ENCODE measurements at places on chromosomes 2 and 18. TPM values are rescaled to one million over a fixed set of nuclear protein-coding genes. Genes with fewer than 3 reads are reported as not detected.

GRCh38 chr2:10532638-10533101, 84.5 kb upstream of the ODC1 start:
- peaks cover 2% of the 10 kb centered on the region for H3K27me3 ChIP-seq
- no peak overlapping the region for H3K4me3 ChIP-seq
- H3K36me3 ChIP-seq = no peaks in the 10 kb centered on the region
- no peak overlapping the region for H3K27ac ChIP-seq
- no peaks in the 10 kb centered on the region for H3K4me1 ChIP-seq

DNA sequence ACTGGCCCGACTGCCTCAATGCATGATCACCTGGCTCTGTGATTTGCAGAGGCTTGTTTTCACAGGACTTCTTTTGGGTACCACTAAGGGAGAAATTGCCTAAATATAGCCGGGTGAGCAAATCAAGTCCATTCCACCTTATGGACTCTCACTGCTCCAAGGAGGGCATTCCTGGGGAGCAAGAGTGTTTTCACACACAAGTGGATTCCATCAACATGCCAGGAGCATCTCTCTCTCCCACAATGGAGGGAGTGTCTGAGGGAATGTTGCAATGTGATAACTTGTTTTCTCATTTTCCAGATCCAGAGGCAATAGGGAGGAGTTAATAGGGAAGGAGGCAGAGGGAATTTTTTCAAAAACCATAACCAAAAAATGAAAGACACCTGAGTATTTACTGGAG, 250.7 kb downstream of the SATB2 start:
- DNase-seq = no peak
- no peaks in the 10 kb centered on the region for H3K36me3 ChIP-seq
- no peak overlapping the region for H3K27ac ChIP-seq
- H3K27me3 ChIP-seq = no peaks in the 10 kb centered on the region
- no peak overlapping the region for H3K4me3 ChIP-seq

- DNase-seq = peak; percentile 92
- H3K27ac ChIP-seq = no peak overlapping the region
- H3K36me3 ChIP-seq = no peaks in the 10 kb centered on the region
Measured at GRCh38 chr2:189337656-189338055, 103.6 kb upstream of the WDR75 start.

- H3K27me3 ChIP-seq = no peaks in the 10 kb centered on the region
- H3K27ac ChIP-seq = no peak overlapping the region
- H3K36me3 ChIP-seq = no peaks in the 10 kb centered on the region
- no peak overlapping the region for H3K4me3 ChIP-seq
- no peak for DNase-seq
Measured at GRCh38 chr2:81324046-81324445, 1019.5 kb upstream of the LRRTM1 start.

- DNase-seq = peak; percentile 82
- H3K36me3 ChIP-seq = no peaks in the 10 kb centered on the region
- no peak overlapping the region for H3K4me3 ChIP-seq
- no peaks in the 10 kb centered on the region for H3K27me3 ChIP-seq
- H3K4me1 ChIP-seq = peaks cover 7% of the 10 kb centered on the region
- peak overlapping the region; percentile 74 for H3K27ac ChIP-seq
Measured at GRCh38 chr2:223460774-223461211, 141.4 kb downstream of the SCG2 start.

DNA sequence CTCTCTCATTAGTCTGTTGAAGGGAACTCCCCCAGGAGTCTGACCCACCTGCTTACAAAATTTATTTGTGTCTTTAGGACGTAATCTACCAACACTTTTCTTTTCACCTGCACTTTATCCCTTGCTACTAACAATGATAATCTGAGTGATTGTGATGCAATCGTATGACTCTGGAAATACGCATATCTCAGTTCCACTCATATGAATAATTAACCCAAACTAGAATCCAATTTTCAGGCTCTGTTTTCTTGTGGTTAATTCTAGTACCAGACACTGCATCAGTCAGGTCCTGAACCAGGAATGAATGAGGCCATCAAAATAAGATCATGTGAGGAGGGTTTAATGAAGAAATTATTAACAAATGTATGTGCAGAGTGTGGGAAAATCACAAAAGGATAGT, 158.4 kb upstream of the SRD5A2 start:
- H3K27ac ChIP-seq = no peak overlapping the region
- no peaks in the 10 kb centered on the region for H3K27me3 ChIP-seq
- no peaks in the 10 kb centered on the region for H3K36me3 ChIP-seq
- no peak for DNase-seq
- no peak overlapping the region for H3K4me3 ChIP-seq

DNA sequence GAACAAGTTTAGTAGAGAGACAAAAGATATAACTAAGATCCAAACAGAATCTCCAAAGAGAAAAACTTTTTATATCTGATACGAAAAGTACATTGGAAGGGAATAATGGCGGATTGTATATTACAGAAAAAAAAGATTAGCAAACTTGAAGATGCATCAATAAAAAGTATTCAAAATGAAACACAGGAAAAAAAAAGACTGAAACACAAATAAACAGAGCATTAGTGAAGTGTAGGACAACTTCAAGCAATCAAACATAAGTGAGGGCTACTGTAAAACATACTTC, 41.1 kb upstream of the MYCN start:
- no peak overlapping the region for H3K27ac ChIP-seq
- H3K27me3 ChIP-seq = no peaks in the 10 kb centered on the region
- H3K4me1 ChIP-seq = no peaks in the 10 kb centered on the region
- H3K4me3 ChIP-seq = no peak overlapping the region

DNA sequence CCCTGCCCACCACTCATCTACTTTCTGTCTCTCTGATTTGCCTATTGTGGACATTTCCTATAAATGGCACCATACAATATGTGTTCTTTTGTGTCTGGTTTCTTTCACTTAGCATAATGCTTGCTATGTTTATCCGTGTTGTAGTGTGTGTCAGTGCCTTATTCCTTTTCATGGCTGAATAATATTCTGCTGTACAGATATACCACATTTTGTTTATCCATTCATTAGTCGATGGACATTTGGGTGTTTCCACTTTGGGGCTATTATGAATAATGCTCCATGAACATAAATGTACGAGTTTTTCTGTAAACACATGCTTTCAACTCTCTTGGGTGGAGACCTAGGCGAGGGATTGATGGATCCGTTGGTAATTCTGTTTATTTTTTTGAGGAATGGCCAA, 15.6 kb downstream of the ARL4C start:
- no peaks in the 10 kb centered on the region for H3K36me3 ChIP-seq
- H3K4me3 ChIP-seq = no peak overlapping the region
- no peaks in the 10 kb centered on the region for H3K4me1 ChIP-seq
- H3K27me3 ChIP-seq = no peaks in the 10 kb centered on the region

DNA sequence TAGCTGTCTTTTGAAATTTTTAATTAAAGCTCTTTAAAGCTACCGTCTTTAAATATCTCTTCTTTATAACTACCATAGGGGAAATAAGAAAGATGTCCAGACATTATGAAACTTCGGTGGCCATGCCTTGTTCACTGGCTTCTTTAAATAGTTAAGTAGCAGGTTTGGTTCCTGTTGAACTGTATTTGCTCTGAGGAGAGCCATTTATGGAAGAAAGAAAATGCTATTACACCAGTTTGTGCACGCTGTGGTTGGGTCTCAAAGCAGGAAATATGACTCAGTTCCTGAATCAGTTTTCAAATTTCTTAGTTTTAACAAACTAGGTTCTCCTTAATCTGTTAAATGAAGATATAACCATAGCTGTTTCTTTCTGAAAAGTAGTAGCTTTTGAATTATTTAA, 12.2 kb downstream of the ARPC2 start:
- H3K27ac ChIP-seq = no peak overlapping the region
- peaks cover 63% of the 10 kb centered on the region for H3K36me3 ChIP-seq
- no peak overlapping the region for H3K4me3 ChIP-seq
- peak; percentile 87 for DNase-seq
- H3K27me3 ChIP-seq = no peaks in the 10 kb centered on the region
- H3K4me1 ChIP-seq = peaks cover 11% of the 10 kb centered on the region

DNA sequence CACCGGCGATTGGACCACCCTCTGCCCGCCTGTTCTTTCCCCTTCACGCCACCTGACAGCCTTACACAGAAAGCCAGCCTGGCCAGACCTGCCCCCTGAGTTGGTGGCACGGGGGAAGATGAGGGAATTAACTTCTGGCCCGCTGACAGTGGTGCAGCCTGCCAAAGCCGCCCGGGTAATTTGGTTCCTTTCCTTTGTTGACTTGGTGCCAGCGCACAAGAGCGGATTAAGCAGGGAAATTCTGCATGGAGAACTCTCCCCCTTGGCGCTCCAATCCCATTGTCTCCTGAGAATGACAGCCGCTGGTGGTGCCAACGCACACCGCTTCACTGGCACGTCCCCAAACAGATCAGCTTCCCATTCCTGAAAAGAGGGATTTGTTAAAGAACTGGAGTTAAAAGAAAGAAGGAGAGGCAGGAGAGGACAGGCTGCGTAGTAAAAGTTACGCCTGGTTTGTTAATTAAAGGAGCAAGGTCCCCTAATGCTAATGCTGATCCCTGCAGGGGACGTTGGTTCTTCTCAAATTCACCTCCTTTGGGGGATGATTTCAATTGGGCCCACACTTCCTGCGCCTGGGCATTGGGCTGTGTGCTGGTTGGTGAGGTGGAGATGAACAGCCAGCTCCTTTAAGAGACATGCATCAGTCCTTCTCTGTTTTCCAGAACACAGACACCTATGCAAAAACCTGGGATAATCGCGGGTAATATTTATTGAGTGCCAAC, 286.8 kb downstream of the MYCN start:
- no peaks in the 10 kb centered on the region for H3K36me3 ChIP-seq
- H3K4me3 ChIP-seq = no peak overlapping the region
- no peak overlapping the region for H3K27ac ChIP-seq
- H3K27me3 ChIP-seq = no peaks in the 10 kb centered on the region
- no peak for DNase-seq

DNA sequence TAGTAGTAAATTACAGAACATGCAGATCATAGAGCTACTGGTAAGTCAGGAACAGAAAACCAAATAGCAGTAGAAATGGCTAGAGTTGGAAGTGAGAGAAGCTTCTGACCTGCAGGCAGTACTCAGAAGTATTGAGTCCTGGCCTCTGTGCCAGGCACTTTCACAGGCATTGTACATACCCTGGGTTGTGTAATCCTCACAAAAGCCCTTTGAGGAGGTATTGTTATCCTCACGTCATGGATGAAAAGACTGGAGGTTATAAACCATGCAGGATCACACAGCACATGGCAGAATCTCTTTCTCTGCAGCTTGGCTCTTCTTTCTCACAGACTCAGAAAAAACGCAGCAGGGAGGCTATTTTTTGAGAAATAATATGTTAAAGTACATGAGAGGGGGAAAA, 789.3 kb upstream of the FAM98A start:
- no peaks in the 10 kb centered on the region for H3K4me1 ChIP-seq
- no peak overlapping the region for H3K27ac ChIP-seq
- H3K27me3 ChIP-seq = no peaks in the 10 kb centered on the region
- H3K4me3 ChIP-seq = no peak overlapping the region
- no peak for DNase-seq
- no peaks in the 10 kb centered on the region for H3K36me3 ChIP-seq

DNA sequence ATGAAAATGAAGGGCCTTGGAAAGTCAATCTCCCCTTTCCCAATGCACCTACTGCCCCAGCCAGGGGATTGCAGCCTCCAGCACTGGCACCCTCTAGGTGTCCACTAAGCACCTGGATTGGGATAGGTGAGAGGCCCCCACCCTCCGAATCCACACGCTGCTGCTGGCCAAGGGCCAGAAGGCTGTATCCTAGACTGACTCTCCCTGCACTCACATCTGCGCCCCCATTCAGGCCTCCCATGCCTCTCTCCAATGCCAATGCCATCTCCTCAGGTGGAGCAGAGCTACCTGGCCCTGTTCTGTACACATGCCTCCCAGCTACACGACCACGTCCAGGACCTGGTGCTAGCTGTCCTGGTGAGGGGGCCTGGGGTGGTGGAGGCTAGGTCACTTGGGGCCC, 9.8 kb downstream of the MFSD2B start:
- H3K4me1 ChIP-seq = peaks cover 10% of the 10 kb centered on the region
- H3K36me3 ChIP-seq = peaks cover 9% of the 10 kb centered on the region
- DNase-seq = no peak

DYSF gene
- total RNA-seq = under 0.01 TPM

AQP4 gene
- total RNA-seq = not detected

TMEM247 gene
- not detected for total RNA-seq

ACMSD gene
- total RNA-seq = not detected

FOXD4L1 gene
- not detected for total RNA-seq

UGT1A5 gene
- total RNA-seq = not detected

DES gene
- total RNA-seq = 4.3 TPM

NCK2 gene
- total RNA-seq = 25.8 TPM

ANKRD29 gene
- 0.18 TPM for total RNA-seq

LIMS3 gene
- total RNA-seq = 12.7 TPM

UGT1A6 gene
- not detected for total RNA-seq

RAB6C gene
- total RNA-seq = not detected

CHST9 gene
- not detected for total RNA-seq

All from IMR-90 (cell line).